ENCODE measurements at places on chromosomes 12 and 14.

DNA sequence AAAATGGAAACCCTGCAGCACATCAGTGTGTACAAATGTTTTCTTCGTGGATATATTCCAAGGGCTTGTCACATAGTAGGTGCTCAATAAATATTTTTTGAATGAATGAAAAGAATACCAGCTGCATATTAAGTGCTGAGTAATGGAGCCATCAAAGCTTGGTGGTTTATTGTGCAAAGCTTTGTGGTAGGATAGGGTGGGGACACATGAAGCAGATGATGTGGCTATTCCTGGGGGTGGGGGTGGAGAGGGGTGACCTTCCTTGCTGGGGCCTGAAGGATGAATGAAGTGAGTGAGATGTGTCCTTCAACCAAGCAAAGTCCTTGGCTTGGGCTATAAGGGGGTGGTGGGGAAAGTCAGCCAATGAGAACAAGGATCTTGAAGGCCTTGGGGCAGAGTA is 4.3 kb upstream of the KRT81 start:
- no peak for DNase-seq

DNA sequence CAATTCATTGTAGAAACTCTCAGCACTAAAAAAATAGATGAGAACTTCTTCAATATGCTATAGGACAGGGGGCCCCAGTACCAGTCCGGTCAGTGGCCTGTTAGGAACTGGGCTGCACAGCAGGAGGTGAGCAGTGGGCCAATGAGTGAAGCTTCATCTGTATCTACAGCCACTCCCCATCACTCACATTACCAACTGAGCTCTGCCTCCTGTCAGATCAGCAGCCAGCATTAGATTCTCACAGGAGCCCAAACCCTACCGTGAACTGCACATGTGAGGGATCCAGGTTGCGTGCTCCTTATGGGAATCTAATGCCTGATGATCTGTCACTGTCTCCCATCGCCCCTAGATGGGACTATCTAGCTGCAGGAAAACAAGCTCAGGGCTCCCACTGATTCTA is 15.7 kb upstream of the ANO2 start:
- no peak for DNase-seq

DNA sequence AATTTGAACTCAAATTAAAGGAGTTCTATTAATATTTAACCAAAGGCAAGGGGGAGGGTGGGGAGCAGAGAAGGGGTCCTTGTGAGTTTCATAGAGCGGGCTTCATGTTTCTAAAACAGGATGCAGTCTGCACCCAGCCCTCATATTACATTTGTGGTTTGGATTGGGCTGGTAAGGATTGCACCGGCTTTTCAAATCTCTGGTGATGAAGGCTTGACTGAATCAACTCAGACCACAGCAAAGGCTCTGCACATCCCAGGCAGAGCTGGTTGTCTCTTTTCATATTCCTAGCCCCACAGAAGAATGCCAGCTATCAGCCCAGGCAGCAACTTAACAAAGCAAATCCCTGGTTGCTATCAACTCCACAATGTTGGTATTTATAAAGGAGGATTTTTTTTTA is 1221.4 kb downstream of the VRK1 start:
- DNase-seq, result no peak

DNA sequence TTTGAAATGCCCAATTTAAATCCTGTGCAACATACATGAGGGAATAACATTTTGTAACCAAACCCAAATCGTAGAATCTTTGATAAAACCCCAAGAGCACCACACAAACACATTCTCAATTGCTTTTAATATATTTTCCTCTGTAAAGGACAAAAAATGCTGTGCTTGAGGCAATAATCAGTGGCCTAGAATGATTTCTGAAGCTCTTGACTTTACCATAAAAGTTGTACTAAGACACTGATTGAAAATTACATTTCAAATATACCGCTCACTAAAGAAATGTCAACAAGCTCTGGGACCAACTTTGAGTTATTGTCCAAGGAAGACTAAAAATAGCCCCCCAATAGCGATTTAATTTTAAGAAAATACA is 1.5 kb downstream of the EML5 start:
- no peak for DNase-seq

DNA sequence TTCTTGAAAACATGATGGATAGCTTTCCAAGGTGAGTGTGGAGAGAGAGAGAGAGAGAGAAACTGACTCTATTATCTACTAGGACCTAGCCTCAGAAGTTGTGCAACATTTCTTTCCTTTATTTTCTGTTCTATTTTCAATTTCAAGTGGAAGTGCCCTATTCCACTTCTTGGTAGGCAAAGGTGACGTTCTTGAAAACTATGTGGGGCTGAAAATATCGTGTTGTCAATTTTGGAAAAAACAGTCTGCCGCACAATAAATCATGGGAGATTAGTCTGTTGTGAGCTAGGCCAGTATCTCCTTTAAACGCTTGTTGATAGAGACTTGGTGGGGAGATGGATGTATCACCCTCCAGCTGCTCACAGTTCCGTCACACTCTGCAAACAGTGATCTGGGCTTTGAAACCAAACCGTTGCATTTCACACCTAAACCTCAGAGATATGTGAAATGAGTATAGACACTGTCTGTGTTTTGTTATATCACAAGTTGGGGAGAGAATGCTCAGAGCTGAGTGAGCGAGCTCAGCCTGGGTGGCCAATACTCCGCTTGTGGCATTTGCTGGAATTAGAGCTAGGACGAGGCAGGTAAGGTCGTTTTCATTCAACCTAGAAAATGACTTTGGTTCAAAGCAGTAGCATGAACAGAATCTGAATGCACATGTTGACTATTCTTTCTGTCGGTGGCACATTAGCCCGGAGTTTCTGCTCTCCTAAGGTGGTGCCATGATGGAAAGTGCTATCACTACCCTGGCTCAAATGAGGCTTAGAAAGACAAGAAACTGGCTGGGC is 75.1 kb upstream of the ST8SIA1 start:
- no peak for DNase-seq

DNA sequence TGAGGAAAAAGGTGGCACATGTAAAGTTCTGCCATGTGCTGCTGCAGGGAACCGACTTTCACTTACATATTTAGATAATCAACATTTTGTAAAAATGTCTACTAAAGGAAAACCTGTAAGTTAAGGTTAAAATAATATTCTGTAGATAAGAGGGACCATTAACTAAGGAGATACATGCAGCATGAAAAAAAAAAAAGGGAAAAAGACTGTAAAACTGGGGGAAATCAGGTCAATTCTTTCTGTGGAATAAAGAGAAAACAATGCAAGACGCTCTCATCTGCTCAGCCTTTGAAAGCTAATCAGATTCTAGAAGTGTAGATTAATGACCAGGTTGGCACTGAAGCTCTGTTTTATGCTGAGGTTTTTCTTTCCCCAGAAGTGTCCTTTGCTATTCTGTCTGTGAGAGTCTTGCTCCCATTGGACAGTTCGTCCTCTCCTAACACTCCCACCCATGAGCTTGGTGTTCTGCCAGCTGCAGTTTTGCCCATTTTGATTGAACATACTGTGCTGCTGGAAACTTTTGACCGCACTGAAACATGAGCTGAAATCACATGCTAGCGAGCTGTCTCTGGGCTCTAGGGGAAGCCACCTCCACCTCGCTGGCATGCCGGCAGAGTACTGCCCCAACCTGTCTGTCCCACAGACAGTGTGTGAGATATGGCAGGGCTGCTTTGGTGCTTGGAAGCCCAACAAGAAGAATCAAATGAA is 39.7 kb downstream of the PPTC7 start:
- no peak for DNase-seq
